ENCODE measurements at places on chromosomes 2 and 18.

DNA sequence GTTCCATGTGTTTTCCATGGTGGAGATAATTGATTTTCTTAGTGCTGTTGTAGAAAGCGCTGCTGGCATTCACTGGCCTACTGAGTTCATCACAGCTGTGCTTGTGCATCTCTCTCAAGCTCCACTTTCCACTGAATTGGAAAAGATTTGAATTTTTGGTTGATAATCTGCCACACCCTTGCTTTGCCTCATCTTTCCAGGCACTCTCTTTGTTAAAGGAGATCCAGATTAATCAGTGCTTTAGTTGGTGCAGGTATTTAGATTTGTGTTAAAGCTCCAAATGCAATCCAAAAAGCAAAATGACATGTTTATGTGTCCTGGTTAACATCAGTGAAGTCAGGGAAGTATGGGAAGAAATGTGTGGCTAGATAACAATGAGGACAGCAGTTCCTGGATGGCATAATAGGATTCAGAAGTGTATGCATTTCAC, 2.7 kb upstream of the COL3A1 start:
- DNase-seq, result no peak

DNA sequence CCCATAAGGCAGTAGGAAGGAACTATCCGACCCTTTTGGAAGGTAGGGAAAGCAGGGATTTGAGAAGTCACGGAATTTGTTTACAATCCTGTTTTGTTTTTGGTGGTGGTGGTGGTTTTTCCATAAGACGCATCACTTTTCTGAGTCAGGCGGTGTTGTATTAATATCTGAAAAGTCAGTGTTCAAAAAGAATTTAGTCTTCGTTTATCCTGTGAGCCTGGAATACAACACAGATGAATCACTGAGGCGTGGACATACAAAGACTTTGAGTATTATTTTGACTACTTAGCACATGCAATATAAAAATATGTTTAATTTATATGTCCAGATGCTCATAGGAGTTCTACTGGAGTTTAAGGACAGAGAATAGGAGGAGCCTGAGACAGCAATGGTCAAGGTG, 785 bp downstream of the ZNF892 start:
- DNase-seq, result no peak

- DNase-seq, result peak; percentile 46
These were observed 3.5 kb upstream of the LBX2 start for GRCh38 chr2:74502720-74503505.

DNA sequence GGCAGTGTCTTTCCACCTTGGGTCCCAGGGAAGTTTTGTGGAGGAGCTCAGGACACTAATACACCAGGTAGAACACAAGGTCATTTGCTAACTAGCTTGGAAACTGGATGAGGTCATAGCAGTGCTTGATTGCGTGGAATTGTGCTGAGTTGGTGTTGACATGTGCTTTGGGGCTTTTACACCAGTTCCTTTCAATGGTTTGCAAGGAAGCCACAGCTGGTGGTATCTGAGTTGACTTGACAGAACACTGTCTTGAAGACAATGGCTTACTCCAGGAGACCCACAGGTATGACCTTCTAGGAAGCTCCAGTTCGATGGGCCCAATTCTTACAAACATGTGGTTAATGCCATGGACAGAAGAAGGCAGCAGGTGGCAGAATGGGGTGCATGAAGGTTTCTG, 5.9 kb downstream of the CTLA4 start:
- no peak for DNase-seq

- DNase-seq, result no peak
These were observed 775 bp downstream of the RNF125 start for GRCh38 chr18:32019251-32019948.

- no peak for DNase-seq
These were observed 521.2 kb upstream of the POU3F3 start for GRCh38 chr2:104332731-104333130.

GRCh38 chr2:172806493-172806892, 70.8 kb downstream of the RAPGEF4 start:
- DNase-seq, result no peak

DNA sequence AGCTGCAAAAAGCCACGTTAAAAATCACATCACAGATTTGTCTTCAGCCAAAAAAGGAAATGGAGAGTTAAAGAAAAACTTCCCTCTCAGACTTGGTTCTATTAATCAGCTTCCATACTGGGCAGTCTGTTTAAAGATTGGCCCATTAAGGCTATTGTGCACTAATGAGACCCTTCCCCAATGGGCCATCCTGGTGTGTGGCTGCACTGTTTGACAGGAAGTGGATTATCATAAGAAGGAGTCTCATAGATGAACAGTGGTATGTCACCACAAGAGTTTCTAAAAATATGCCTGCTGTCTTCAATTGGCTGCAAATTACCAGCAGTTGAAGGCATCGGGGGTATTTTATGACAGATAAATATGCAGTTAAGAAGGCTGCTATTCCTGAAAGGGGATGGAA, 247.6 kb upstream of the THSD7B start:
- DNase-seq, result no peak

DNA sequence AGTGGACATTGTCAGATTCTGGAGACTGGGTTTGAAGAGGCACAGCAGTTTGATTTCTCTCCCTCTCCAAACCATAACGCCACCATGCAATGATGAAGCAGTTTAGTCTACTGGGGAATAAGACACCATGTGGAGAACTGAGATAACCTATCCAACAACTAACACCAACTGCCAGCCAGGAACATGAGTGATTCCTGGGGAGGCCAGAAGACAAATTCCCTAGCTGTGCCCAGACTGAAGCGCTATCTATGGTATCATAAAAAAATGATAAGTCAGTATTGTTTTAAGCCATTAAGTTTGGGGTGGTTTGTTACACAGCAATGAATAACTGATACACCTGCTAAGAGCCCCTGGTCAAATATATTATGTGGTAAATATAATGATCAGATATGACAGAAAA, 129.3 kb downstream of the EXOC6B start:
- DNase-seq, result no peak

DNA sequence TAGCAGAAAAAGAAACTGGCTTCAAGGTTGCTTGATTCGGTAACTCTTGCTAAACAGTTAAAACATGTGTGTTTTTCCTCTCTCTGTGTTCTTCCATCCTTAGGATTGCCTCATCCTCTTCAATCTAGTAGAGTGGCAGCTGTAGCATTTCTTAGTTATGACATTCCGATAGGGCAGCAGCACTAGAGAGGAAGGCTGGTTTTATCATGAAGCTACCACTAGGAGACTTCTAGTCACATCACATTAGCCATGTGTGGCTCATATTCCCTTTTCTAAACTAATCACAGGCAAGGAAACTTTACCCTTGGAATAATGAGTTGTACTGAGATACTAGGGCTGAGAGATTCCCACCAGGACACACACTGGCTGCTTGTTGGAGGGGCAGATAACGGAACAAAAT, 187.6 kb downstream of the DOK6 start:
- DNase-seq, result no peak

DNA sequence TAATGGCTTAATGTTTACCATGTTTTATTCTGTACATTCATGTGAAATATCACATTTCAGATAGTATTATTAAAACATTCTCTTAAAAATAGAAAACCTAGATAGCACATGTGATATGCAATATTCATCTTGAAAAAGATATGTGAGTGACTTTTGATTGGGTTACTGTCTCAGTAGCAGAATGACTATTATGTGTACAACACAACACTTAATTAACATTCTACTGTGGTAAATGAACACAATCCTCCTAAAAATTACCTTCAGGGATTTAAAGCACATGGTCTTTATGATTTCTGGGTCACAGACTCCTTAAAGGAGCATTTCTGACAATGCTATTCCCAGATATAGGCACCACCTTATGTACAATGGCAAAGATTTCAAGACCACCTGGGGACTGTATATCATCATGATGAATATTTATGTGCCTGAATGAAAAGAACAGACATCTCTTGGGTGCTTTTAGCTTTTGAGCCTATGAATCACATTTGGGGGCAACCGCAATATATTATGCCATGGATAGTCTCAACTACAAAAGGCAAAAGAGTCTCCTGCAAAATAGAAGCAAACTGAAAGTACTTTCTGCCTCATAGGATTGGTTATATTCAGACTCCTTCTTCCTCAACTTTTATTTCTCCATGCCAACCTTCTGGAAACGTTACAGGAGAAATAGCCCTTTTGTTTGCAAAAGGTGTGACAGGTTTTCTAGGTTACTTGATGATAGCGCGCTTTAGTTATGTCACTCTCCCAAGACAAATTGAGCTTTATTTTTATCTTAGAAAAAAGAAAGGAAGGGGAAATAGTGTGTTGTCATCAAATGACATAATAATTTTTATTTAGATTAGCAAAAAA, 259.0 kb downstream of the CALCRL start:
- DNase-seq, result no peak

GRCh38 chr2:128562471-128563347, 244.0 kb upstream of the HS6ST1 start:
- DNase-seq, result no peak

DNA sequence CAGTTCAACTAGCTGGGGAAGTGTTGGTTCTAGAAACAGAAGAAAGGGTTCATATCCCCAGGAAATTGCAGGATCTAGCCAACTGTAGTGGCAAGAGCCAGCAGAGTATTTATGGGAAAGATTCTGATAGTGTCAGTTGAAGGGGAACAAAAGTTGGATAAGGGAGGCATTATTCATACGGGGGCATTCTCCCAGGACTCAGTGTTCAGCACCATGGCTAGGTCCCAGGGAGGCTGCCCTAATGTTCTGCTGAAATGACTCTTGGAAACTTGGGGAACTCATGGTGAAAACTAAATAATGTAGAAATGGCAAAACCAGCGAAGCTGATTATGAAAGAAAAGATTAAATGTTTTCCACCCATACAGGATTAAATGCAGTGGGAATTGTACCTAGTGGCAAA, 543.7 kb downstream of the TRIB2 start:
- no peak for DNase-seq

DNA sequence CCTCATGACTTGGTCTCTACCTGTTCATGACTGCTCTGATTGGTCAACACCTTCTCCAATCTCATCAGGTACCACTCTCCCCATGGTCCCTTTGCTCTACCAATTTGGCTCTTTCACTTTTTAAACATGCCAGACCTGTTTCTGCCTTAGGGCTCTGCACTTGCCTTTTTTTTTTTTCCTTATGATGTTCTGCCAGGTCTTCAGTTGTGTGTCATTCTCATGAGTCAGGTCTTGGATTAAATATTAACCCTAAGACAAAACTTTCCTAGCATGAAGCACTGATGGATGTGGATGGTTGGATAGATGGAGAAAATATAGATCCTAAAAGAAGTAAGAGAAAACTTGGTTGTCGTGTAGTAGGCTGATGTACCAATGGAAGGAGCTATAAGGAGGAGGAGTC, 219.3 kb downstream of the TTC32 start:
- DNase-seq, result no peak

- DNase-seq, result no peak
These were observed 279.8 kb downstream of the PTGR3 start for GRCh38 chr18:74929110-74929509.

DNA sequence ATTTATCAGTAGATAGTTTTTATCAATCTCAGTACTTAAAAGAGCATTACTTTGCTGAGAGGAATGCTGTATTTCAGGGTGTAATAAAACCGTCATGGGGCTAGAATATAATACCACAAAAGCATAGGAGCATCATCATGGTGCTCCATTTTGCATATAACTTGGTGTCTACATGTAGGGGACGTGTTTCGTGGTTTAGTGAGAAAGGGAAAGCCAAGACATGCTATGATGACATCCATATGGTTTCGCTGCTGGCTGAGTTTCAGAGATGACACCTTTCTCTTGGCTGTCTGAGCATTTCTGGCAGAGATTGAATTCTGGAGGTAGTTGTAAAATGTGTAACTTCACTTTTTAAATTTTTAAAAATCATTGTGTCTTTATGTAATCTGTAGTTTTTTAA, 32.4 kb downstream of the WDR43 start:
- DNase-seq, result no peak

- DNase-seq, result no peak
These were observed at the start of gene DLGAP1 for GRCh38 chr18:4455113-4455811. TSS of gene DLGAP1 (minus strand) at chr18:4455307.

DNA sequence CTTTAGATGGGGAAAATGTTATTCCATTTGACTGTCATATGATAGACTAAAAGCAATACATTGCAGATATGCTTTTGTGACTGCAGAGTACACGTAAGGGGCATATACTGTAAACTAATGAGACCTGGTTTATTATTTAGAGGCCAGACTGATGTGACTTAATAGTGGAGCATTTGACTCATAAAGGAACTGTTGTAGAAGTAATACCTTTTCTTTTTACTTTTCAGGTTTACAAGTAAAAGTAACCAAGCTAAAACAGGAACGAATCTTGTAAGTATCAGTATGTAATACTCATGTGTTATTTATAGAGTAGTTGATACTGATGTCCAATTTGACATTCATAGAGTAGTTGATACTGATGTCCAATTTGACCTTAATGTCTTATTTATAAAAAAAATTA, 13.1 kb downstream of the RBBP8 start:
- DNase-seq, result no peak

GRCh38 chr2:200319548-200320337, 13.2 kb downstream of the SPATS2L start:
- DNase-seq, result no peak

DNA sequence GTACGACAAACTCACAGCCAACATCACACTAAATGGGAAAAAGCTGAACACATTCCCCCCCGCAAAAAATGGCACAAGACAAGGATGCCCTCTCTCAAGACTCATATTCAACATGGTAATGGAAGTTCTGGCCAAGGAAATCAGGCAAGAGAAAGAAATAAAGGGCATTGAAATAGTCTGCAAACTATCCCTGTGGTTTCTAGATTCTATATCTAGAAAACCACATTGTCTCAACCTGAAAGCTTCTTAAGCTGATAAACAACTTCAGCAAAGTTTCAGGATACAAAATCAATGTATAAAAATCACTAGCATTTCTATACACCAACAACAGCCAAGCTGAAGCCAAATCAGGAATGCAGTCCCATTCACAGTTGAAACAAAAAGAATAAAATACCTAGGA, 294.6 kb upstream of the CYP26B1 start:
- DNase-seq, result no peak

GRCh38 chr2:230106771-230107170, 38.0 kb upstream of the SLC16A14 start:
- no peak for DNase-seq

- DNase-seq, result no peak
These were observed 336.4 kb upstream of the CDH20 start for GRCh38 chr18:60996822-60997221.

DNA sequence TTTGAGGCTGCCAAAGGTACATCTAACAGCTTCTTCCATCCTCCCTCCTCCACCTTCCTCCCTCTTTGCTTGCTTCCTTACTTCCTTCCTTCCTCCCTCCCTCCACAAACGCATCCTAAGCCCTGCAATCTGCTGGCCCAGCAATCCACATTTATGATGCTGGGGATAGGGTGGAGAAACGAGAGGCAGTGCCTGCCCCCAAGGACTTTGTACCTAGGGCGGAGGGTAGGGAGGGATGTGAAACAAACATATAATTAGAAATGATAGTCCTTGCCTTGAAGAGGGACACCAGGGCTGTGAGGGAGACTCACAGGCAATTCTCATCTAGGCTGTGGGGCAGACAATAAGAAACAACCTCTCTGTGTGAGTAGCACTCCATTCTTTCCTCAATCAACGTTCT, 188.3 kb downstream of the ANKRD30B start:
- no peak for DNase-seq
